Urothelium cell line (cell line): ENCODE measurements at places on chromosomes 6 and 20.

DNA sequence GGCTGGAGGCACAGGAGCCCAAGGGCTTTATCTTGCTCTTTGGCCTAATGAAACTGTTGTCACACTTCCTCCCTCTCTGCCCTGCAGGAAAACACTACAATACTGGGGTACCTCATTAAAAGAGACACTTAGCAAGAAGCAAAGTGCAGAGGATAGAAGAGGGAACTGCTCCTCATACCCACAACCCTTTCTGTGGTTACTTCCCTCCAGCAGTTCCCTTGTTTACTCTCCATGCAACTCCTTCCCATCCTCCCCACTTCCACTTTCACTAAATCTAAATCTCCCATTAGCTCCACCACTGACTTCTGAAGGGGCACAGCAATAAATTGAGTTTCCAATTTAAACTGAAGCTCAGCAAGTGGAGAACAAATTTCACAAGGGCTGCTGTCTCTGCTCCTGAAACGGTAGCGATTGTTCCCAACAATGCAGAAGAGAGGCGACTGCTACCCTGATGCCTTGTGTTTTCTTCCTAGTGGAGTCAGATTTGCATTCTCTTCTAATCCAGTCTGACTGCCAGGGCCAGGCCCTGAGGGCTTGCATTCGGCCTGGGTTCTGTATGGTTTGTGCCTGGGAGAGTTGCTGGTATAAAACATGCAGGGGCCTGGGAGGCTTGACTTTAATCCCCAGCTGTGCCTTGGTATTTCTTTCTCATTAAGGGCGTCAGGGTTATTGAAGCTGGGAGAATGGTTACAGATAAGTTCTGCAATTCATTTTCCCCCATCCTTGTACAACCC is 454.7 kb downstream of the TFAP2B start:
- no peak for DNase-seq

DNA sequence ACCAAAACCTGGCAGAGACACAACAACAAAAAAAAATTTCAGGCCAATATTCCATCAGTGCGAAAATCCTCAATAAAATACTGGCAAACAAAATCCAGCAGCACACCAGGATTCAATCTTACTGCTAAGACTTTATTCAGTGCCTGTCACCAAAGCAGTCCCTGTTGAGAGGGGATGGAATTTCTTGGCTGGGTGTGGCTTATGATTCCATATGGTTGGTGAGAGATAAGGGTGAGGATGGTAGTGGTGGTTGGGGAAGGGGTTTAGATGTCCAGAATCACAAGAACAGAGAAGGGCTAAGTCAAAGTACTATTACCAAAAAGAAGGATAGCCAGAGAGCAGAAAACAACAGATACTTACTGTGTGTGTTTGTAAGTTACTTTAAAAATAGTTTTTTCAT is 152.8 kb upstream of the SLC35B3 start:
- DNase-seq: no peak

- DNase-seq: no peak
Observed at GRCh38 chr6:39004801-39005200, 43.8 kb upstream of the GLP1R start.

DNA sequence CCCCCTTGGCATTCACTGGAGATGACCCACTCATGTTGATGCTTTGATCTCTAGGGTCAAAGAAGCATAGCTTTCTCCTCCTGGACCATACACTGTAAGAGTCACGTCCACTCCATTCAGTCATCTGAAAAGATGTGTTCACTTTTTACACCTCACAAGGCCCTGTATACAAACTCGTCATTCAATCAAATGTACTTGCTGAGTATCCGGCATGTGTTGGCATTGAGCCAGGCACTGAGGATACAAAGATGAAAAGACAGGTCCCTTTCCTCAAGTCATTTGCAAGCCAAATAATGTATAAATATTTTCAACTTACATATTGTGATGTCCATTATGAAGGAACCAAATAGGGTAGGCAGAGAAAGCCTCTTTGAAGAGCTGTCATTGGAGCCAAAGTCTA is 32.6 kb upstream of the CSNK2A1 start:
- DNase-seq: no peak

GRCh38 chr6:27870291-27870870 is 41.8 kb downstream of the OR2B2 start:
- no peak for DNase-seq

- no peak for DNase-seq
Observed at GRCh38 chr20:45187693-45188092, 13.0 kb downstream of the PI3 start.

DNA sequence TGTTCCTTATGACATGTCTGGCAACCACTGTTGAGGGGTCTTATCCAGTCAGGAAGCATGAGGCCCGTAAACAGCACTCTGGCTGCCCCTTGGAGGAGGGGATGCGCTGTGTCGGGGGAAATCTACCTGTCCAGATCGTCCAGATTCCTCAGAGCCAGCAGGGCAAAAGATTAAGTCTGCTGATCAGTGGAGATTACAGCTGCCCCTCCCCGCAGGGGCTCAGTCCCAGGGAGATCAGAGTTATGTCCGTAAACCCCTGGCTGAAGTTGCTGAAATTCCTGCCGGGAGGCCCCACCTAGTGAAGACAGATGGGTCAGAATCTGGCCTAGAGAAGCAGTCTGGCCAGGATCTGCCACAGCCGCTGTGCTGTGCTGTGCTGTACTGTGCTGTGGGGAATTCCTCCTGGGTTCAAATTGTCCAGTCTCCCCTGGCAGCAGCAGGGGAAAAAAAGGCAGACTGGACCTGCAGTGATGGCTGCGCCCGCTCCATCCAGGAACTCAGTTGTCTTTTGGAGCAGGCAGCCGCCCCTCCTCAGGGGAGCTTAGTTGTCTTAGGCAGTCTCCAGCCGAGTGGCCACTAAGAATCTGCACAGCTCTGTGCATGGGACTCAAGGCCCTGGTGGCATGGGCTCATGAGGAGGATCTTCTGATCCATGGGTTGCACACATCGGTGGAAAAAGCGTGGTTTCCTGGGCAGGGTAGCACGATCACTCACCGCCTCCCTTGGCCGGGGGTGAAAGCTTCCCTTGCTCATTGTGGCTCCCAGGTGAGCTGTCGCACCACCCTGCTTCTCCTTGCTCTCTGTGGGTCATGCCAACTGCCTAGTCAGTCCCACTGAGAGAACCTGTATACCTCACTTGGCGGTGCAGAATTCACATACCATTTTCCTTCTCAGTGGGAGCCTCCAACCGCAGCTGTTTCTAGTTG is 1368.8 kb upstream of the ADGRB3 start:
- DNase-seq: no peak

DNA sequence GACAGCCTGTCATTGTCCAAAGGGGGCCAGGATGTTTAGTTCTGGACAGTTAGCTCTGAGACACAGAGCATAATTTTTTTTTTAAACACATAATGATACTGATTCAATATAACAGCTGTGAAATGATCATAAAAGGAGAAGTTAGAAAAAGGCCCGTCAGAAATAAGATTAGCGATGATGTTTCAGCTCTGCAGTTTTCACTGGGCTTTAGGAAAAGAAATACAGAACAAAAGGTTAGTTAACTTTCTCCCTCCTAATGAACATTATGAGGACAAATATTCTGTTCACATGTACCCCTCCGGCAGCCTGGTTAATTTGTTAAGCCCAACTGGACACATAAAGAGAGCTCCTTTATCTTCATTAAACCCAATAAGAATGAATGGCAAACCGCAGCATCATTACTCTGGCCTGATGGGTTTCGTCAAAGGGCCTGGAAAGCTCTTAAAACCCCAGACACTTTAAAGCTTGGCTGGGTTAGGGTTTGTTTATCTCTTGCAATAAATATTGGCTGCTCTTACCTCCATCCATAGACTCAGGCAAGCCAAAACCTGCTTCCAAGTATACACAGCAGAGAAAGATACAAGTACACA is 394.6 kb downstream of the KIF16B start:
- no peak for DNase-seq

DNA sequence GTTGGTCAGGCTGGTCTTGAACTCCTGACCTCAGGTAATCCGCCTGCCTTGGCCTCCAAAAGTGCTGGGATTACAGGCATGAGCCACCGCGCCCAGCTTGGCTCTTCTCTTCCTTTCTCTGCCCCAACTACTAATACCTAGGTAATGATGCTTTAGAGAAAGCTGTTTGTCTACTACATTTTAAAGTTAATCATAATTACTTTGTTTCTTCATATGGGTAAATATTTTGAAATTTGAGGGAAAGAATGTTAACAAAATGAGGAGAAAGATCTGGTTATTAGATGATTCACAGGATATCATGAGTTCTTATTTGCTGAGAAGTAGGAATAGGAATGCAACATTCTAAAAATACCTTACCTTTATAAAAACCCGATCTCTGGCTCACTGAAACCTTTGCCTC is 18.4 kb upstream of the PTPRK start:
- no peak for DNase-seq

DNA sequence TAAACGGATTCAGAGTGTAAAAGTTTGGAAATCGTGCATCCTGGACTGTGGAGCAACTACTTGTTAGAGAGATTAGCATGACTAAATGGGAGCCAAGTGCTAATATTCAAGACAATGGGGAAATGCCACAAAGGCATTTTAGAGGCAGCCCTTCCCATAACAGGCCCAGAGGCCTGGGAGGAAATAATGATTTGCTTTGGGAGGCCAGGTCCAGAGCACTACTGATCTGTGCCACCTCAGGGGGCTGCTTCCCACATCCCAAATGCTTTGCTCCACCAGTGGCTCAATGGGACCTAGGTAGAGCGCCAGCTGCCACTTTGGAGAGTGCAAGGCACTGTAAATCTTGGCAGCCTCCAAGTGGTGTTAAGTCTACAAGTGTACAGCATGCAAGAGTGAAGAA is 91.9 kb upstream of the HSF2 start:
- no peak for DNase-seq

DNA sequence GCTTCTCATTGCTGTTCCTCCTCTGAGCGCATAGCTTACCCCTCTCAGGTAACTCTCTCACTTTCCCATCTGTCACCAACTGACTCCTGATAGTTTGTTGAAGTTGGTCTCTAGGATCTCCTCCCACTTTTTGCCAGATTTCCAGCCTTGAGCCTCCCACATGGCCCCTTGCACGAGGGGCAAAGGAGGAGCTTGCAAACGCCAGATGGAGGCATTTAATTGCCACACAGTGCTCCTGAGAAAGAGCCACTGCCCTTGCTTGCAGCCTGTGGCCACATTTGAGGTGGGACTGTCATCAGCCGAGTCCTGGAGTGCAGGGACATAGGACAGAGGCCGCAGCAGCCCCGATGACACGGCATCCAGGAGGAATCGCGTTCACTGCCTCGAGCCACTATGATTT is 348.7 kb downstream of the SMOC2 start:
- DNase-seq: no peak

DNA sequence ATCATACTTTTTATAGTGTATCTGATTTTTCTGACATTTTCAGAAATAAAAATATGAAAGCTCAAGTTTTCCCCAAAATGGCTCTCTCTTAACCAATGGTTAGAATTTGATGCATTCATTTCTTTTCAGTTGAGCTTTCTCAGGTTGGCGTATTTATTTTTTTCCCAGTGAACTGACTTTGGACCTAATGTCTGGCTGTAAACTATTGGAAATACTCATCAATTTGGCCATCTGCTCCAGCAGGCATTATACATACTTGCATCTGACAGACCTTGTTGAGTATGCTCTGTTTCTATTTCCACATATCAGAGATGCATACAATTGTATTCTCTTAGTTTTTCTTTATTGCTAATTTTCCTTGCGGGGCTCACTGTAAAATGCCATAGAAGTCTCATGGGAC is 1374.8 kb upstream of the MAP3K7 start:
- DNase-seq: no peak

DNA sequence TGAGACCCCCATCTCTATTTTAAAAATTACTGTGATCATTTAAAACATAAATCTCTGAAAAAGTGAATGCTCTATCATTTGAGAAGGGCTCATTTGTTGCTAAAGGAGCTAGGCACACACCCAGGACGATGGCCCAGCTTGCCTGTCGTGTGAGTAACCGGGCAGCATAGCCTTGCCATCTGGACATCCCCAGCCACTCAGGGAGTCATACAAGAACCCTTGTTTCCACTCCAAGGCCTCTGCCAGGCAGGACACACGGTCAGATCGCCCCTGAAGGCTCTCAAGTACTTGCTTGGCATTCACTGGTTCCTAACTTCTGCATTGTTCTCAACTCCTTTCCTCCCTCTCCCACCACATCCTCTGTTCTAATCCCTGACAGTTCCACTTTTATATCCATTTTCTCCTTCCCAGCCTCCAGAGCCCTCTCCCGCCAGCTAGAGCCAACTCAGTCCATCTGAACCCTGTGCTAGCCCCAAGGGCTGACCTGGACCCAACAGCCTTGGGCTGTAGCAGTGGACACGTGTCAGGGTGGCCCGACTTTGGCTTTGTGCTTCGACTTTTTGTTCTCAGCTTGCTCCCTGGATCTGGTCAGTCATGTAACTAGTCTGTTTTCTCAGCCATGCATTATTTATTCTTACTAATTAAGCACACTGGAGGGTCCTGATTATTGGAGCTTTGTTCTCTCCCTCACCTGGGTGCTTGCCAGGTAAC is 15.7 kb upstream of the EZR start:
- no peak for DNase-seq
